ENCODE measurements at places on chromosomes 5 and 9.
A peak's percentile ranks its signal among the peaks of the same experiment; 100 is the strongest.

DNA sequence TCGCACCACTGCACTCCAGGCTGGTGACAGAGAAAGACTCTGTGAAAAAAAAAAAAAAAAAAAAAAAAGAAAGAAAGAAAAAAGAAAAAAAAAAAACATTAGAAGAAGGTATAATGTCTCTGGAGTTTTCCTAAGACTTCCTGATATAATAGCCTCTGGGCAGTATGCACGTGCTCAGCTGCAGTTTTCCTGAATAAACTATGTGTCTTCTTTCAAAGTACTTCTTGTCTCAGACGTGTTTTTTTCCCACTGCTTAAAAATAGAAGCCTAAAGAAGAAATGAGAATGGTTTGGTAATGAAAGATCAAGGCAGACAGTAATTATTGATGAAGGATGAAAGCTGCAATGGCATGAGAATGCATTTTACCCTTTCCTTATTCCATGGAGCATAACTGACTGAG is 148.1 kb upstream of the TRPC7 start:
- no peaks in the 10 kb centered on the region for H3K36me3 ChIP-seq
- peaks cover 2% of the 10 kb centered on the region for H3K4me1 ChIP-seq
- DNase-seq, result no peak
- H3K4me3 ChIP-seq, result no peak overlapping the region
- H3K27ac ChIP-seq, result no peak overlapping the region

- peaks cover 6% of the 10 kb centered on the region for H3K4me1 ChIP-seq
- no peak for DNase-seq
- H3K27me3 ChIP-seq, result peaks cover 17% of the 10 kb centered on the region
- no peaks in the 10 kb centered on the region for H3K36me3 ChIP-seq
- H3K27ac ChIP-seq, result no peak overlapping the region
- H3K4me3 ChIP-seq, result no peak overlapping the region
Observed at GRCh38 chr5:56673171-56673570, 142.2 kb upstream of the MAP3K1 start.

DNA sequence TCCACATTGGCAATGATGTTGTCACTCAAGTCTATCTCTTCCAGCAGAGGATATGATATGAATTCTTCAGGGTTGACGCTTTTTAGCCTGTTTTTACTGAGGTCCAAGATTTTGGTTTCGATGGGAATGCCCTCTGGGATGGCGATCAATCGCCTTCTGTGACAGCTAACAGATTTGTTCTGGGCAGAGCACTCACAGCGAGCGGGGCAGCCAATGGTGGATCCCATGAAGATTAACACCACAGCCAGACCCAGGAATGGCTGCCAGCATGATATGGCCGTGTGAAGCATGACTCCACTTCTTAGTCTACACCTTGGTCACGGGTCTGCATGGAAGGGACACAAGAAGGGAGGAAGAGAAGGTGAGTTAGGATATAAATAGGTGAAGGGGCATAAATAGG is 377.1 kb upstream of the C9orf72 start:
- no peak overlapping the region for H3K27ac ChIP-seq
- no peaks in the 10 kb centered on the region for H3K4me1 ChIP-seq
- no peak overlapping the region for H3K4me3 ChIP-seq
- peaks cover 2% of the 10 kb centered on the region for H3K27me3 ChIP-seq

DNA sequence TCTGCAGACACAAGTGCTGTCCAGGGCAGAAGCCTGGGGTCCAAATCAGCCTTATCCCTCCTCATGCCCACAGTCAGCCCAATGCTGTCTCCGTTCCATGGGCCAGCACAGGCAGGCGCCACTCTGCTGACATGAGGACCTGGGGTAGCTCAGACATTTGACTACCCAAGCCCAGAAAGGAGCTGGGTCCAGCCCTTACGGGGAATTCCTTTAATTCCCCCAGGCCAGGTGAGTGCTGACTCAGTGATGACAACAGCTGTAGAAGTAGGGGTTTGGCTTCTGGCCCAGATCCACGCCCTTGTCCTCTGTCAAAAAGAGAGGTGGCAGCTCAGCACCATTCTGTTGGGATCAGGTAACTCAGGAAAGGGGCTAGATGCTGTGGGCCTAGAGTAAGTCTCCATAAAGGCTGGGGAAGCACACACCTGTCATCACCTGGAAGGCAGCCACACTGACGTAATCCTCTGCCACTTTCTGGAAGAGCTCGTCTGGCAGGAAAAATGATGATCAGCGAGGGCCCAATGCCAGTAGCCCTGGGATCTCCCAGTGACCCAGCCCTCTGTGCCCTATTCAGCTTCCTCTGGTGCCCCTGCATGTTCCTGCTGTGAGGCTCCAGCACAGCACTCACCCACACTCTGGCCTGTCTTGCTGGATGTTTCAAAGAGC is 1.9 kb downstream of the RAB24 start:
- H3K4me1 ChIP-seq, result peaks cover 58% of the 10 kb centered on the region
- peak overlapping the region; percentile 82 for H3K27ac ChIP-seq
- H3K27me3 ChIP-seq, result peaks cover 20% of the 10 kb centered on the region
- no peak for DNase-seq
- H3K36me3 ChIP-seq, result peaks cover 30% of the 10 kb centered on the region

GRCh38 chr5:75885321-75885720 is 168.1 kb upstream of the POC5 start:
- no peak overlapping the region for H3K4me3 ChIP-seq
- no peaks in the 10 kb centered on the region for H3K27me3 ChIP-seq
- no peak overlapping the region for H3K27ac ChIP-seq
- H3K4me1 ChIP-seq, result no peaks in the 10 kb centered on the region
- DNase-seq, result no peak

DNA sequence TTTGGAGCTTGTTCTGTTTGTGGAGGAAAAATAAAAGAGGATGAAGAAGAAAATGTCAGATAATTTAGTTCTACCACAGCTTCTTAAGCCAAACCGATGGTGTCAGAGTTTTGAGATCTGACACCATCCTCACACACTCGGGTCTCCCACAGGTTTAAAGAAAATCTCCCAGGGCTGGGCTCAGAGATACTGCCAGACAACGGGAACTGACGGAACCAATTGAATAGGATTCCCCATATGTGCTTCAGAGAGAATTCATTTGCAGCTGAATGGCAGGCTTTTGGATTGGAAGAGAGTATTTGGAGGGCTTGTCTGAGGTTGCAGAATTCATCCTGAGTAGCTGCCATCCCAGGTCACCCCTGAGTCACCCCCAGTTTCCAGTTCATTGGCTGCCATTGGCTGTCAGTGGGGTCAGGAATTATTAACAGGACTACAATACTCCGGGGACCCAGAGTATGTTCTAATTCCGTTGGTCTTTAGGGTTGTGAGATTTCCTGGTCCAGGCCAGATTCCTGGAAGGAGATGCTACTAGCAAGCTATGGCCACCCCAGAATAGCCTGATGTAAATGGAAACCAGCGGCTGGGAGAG is 131.3 kb downstream of the PDZD2 start:
- H3K4me3 ChIP-seq, result no peak overlapping the region
- no peak overlapping the region for H3K27ac ChIP-seq
- no peaks in the 10 kb centered on the region for H3K4me1 ChIP-seq
- no peak for DNase-seq

GRCh38 chr9:134299883-134300282 is 26.4 kb upstream of the RXRA start:
- H3K27me3 ChIP-seq, result peaks cover 30% of the 10 kb centered on the region
- DNase-seq, result no peak
- no peak overlapping the region for H3K4me3 ChIP-seq
- no peaks in the 10 kb centered on the region for H3K4me1 ChIP-seq
- H3K36me3 ChIP-seq, result no peaks in the 10 kb centered on the region
- no peak overlapping the region for H3K27ac ChIP-seq

DNA sequence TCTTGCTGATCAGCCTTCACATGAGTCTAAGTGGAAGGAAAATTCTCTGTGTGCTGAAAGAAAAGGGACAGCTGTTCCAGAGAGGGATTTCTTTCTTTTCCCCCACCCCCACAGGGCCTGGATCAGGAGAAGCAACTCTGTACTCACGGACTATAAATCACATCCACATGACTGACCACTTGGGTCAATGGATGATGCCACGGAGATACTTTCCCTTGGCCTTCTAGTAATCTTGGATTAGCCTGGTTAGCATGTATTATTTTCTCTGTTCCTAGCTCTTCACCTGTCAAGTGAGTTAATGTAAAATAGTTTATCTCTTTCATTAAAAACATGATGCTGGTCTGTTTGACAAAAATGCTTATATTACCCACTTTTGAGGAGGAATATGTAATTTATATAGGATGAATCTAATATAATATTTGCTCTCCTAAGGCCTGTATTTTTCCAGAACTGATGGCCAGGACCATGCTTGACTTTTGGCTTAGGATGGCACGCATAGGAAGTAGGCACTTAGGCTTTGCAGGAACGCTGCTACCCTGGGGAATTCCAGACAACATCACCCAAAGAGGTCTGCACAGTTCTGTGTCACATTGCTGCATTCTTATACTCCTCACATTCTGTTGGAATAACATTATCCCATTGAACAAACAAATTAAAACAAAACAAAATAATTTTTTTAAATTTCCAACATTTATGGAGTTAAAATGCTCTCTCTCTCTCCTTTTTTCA is 892.1 kb downstream of the TLE1 start:
- peaks cover 2% of the 10 kb centered on the region for H3K27me3 ChIP-seq
- H3K27ac ChIP-seq, result no peak overlapping the region
- no peak for DNase-seq

- H3K4me1 ChIP-seq, result peaks cover 11% of the 10 kb centered on the region
- no peak overlapping the region for H3K4me3 ChIP-seq
- DNase-seq, result no peak
Observed at GRCh38 chr5:64213531-64213930, 47.9 kb downstream of the RNF180 start.

DNA sequence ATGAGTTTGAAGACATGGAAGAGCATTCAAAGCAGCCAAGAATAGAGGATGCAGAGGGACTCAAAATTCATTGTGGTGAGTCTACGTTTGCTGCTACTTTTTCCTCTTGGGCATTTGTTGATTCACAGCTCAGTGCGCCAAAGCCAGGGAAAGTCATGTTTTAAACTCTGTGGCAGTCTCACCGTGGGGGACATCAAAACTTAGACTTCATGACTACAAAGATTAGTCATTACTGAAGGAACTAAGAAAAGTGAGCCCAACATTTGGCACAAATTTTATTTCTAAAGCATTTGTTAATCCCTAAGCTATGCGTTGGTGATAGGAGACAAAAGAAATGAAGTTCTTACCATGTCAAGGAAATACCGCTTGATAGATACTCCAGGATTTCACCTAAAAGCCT is 73.7 kb upstream of the MTAP start:
- H3K4me1 ChIP-seq, result peaks cover 33% of the 10 kb centered on the region
- peaks cover 5% of the 10 kb centered on the region for H3K27me3 ChIP-seq
- peak overlapping the region; percentile 41 for H3K4me3 ChIP-seq
- peaks cover 5% of the 10 kb centered on the region for H3K36me3 ChIP-seq
- peak overlapping the region; percentile 72 for H3K27ac ChIP-seq

DNA sequence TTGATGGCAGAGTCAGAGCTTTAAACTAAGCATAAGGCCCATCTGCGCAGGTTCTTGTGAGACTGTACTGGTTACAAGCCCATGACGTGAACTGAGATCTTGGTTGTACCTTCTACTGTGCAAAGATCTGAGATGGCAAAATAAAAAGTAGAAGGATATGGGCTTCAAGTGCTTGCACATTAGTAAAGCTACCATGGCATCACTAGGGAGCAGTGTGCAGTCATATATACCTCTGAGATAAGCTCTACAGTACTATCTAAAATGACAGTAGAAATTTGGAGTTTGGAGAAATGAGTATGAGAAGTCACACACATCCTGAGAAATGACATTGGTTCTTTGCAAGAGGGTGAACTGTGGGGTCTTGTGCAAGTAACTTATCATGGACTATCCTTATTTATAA is 408.2 kb upstream of the PRR16 start:
- H3K36me3 ChIP-seq, result no peaks in the 10 kb centered on the region
- peak; percentile 70 for DNase-seq
- no peak overlapping the region for H3K27ac ChIP-seq
- H3K27me3 ChIP-seq, result no peaks in the 10 kb centered on the region
- peaks cover 21% of the 10 kb centered on the region for H3K4me1 ChIP-seq

DNA sequence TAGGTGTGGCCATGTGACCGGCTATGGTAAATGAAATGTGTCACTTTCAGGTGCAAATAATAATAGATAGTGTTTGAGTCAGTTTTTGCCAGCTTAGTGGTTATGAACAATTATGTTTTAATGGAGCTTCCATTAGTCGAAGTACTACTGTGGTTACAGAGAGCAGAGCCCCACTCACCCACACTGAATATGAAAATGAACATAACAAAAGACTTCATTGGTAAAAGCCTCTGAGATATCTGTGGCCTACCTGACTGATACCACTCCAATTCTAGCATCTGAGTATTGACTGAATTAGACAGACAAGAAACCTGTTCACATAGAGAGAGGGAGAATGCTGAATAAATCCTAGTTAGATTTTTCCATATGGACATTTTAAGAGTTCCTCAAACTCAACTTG is 405.6 kb downstream of the BRINP1 start:
- no peak overlapping the region for H3K4me3 ChIP-seq
- no peak for DNase-seq
- no peak overlapping the region for H3K27ac ChIP-seq
- H3K36me3 ChIP-seq, result no peaks in the 10 kb centered on the region

- no peak overlapping the region for H3K4me3 ChIP-seq
- H3K4me1 ChIP-seq, result peaks cover 78% of the 10 kb centered on the region
- no peak for DNase-seq
Observed at GRCh38 chr5:14671414-14671813, 6.9 kb downstream of the OTULIN start.

DNA sequence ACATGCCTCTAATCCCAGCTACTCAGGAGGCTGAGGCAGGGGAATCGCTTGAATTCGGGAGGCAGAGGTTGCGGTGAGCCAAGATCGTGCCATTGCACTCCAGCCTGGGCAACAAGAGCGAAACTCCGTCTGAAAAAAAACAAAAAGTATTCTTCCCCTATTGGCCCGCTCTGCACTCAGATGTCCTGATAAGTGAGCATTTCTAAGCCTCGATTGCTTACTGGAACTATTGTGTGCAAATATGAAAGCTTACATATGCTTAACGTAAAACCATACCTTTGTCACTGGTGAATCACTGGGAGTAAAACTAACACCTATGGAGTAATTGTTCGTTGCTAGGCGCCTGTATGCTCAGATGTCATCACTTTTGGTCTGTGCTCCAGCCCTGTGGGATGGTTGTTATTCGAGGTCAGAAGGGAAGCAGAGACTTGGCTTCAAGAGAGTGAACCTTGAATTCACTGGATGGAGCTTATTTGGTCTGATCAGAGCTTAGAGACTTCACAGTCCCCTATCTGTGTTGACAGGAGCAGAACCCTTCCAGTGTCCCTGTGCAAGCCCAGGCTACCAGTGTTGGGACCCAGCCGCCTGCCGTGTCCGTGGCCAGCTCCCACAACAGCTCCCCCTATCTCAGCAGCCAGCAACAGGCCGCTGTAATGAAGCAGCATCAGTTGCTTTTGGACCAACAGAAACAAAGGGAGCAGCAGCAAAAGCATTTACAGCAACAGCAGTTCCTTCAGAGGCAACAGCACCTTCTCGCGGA is 25.3 kb upstream of the LTC4S start:
- H3K4me3 ChIP-seq, result no peak overlapping the region
- no peaks in the 10 kb centered on the region for H3K27me3 ChIP-seq
- no peak overlapping the region for H3K27ac ChIP-seq

DNA sequence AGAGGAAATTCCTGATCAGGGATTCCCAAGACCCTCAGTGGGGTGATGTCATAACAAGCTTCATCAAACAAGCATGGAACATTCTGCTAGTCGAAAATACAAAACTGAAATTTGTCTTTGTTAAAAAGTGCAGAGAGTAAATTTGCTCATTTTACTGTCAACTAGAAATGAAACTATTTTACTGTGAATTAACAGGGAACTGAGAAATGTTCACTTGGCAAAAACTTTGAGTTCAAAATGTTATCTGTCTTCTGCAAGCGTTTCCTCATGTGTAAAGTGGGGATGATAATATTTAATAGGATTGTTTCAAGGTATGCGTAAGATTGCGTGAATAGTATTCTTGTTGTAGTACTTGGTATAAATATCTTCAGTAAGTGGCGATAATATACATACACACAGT is 45.4 kb downstream of the ALDH1A1 start:
- peaks cover 5% of the 10 kb centered on the region for H3K36me3 ChIP-seq
- no peak overlapping the region for H3K27ac ChIP-seq
- DNase-seq, result no peak
- no peaks in the 10 kb centered on the region for H3K4me1 ChIP-seq
- H3K27me3 ChIP-seq, result peaks cover 2% of the 10 kb centered on the region

All from HFFc6 (cell line).